ENCODE measurements at places on chromosomes 11 and 22. TPM values are rescaled to one million over a fixed set of nuclear protein-coding genes. Genes with fewer than 3 reads are reported as not detected.

DSCAML1 gene
- 0.11 TPM for total RNA-seq

UNC93B1 gene
- total RNA-seq, result 9.7 TPM

HBB gene
- total RNA-seq, result 123 TPM

SMTNL1 gene
- not detected for total RNA-seq

DNA sequence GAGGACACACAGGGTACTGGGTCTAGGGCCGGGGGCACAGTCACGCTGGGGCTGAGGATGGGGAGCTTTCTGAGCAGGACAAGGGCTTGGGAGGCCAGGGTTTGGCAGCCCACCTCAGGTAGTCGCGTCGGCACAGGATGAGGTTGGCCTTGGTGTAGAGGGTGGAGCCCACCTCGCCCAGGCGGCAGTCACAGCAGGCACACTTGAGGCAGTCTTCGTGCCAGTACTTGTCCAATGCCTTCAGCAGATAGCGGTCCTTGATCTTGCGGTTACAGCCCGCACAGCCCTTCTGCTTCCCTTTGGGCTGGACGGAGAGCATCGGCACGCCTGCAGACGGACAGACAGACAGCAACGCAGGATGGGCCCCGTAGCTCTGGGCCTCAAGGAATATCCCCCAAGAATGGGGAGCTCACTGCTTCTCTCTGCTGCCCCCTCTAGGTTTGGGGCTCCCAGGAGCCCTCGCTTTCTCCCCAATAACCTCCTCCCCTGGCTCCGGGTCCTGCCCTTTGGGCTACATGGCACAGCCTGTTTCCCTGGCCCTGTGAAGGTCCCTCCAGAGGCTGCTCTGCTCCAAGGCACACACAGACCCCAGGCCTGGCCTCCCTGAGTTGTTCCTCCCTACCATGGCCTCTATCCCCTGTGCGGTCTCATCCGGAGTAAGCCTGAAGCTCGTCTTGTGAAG lies 33.4 kb downstream of the LMO1 start:
- H3K27ac ChIP-seq, result no peak overlapping the region
- H3K36me3 ChIP-seq, result no peaks in the 10 kb centered on the region
- DNase-seq, result no peak
- no peaks in the 10 kb centered on the region for H3K27me3 ChIP-seq

- no peak for DNase-seq
- H3K4me3 ChIP-seq, result no peak overlapping the region
- no peaks in the 10 kb centered on the region for H3K4me1 ChIP-seq
- H3K27me3 ChIP-seq, result no peaks in the 10 kb centered on the region
- no peaks in the 10 kb centered on the region for H3K36me3 ChIP-seq
These were observed 10.4 kb downstream of the ATXN10 start for GRCh38 chr22:45682064-45682463.

- DNase-seq, result peak; percentile 45
- H3K27me3 ChIP-seq, result no peaks in the 10 kb centered on the region
These were observed 4.3 kb downstream of the SIAE start for GRCh38 chr11:124669193-124669592.

DNA sequence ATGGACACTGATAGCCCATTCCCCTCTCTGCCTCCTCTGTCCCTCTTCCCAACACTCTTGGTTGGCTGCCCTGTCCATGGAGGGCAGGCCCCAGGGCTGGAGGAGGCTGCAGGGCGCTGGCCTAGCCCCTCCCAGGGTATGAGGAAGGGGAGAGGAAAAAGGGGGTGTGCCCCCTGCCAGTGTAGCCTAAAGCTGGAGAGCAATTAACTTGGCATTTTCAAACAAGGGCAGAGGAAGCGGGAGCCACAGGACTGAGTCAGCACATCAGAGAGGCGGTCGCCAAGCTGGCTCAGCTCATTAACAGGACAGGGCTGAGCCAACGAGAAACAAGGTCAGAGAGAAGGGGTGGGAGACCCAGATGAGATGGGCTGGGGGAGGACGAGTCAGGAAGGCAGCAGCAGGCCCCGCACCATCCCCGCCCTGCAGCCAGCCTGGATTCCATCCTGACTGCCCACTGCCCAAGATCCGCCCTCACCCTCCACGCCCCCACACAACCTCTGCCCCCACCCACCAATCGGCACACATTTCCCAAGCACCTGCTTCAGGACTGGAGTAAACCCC lies 76.3 kb downstream of the BUD13 start:
- H3K27me3 ChIP-seq, result no peaks in the 10 kb centered on the region
- no peaks in the 10 kb centered on the region for H3K36me3 ChIP-seq
- no peak overlapping the region for H3K4me3 ChIP-seq
- no peak for DNase-seq

- H3K4me1 ChIP-seq, result no peaks in the 10 kb centered on the region
- H3K36me3 ChIP-seq, result no peaks in the 10 kb centered on the region
- H3K27me3 ChIP-seq, result no peaks in the 10 kb centered on the region
- H3K4me3 ChIP-seq, result no peak overlapping the region
These were observed 83.6 kb upstream of the BARX2 start for GRCh38 chr11:129292092-129292491.

DNA sequence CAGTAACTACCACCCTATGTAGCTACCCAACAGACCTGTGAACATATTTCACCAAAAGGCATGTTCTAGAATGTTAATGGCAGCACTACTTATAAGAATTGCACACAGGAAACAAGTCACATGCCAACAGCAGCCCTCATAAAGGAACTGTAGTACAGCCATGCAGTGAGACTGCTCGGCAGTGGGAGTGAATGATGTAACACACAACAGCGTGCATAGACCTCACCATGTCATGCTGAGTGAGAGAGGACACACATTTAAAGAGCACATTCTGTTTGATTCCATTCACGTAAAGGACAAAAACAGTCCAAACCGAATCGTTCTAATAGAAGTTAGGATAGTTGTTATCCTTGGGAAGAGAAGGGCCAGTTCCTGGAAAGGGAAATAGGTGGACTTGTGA lies 27.2 kb upstream of the KIRREL3 start:
- H3K36me3 ChIP-seq, result no peaks in the 10 kb centered on the region
- no peaks in the 10 kb centered on the region for H3K4me1 ChIP-seq
- DNase-seq, result no peak
- H3K4me3 ChIP-seq, result no peak overlapping the region

- no peaks in the 10 kb centered on the region for H3K4me1 ChIP-seq
- no peak overlapping the region for H3K4me3 ChIP-seq
- DNase-seq, result no peak
- no peaks in the 10 kb centered on the region for H3K36me3 ChIP-seq
These were observed 192.8 kb upstream of the B3GAT1 start for GRCh38 chr11:134604886-134605285.

DNA sequence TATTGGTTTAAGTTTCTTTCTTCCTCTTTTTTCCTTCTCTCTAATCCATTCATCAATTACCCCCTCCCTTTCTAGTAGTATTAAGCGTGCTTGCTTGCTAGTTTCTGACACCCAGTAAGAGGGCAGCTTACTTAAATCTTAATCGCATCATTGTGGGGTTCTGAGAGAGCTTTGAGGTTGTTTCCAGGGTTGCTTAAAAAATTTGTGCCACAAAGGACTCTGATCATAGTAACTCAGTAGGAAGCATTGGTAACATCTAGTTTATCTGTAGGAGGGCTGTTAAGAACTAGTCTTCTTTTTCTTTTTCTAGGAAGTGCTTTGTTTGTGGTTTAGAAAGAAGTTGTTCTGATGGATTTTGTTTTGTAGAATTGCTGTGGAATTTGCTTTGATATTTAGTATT lies 45.3 kb downstream of the TMEM135 start:
- no peak for DNase-seq
- H3K4me3 ChIP-seq, result no peak overlapping the region
- no peaks in the 10 kb centered on the region for H3K4me1 ChIP-seq
- H3K27me3 ChIP-seq, result no peaks in the 10 kb centered on the region

DNA sequence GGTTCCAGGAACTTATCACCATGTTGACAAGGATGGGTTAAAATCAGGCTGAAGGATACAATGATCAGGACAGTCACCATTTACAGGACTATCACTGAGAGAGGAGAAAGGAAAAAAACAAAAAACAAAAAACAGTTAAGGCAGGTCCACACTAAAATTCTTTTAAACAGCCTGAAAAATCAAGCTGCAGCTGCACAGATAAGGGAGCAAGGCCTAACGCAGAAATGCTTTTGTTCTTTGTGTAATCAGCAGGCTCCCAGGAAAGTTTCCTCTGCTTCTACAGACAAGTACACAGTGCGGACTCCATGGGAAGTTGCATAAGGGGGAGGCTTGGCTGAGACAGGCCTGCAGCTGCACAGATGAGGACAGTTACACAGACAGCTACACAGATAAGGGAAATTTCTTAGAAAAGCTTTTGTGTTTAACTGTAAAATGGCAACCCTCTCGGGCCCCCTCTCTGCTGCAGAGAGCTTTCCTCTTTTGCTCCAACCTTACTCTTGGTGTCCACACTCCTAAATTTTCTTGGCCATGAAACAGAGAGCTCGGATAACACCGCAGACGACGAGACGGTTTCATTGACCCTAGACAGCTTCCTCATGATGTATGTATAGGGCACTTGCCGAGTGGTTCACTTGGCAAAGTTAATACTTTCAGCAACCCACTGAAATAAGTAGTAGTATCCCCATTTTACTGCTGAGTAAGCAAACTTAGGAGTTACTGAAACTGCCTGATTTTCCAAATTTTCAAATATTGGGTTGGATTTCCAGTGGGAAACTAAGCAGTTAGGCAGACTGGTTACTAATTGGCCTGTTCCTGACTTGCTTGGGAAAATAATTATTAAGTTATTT lies 45.5 kb downstream of the PIWIL3 start:
- peak; percentile 66 for DNase-seq
- no peak overlapping the region for H3K4me3 ChIP-seq
- H3K27me3 ChIP-seq, result no peaks in the 10 kb centered on the region
- no peaks in the 10 kb centered on the region for H3K36me3 ChIP-seq
- peaks cover 31% of the 10 kb centered on the region for H3K4me1 ChIP-seq

GRCh38 chr22:47166033-47166404 lies 403.6 kb downstream of the TBC1D22A start:
- DNase-seq, result no peak
- no peak overlapping the region for H3K27ac ChIP-seq
- H3K4me1 ChIP-seq, result no peaks in the 10 kb centered on the region
- H3K27me3 ChIP-seq, result no peaks in the 10 kb centered on the region
- H3K4me3 ChIP-seq, result no peak overlapping the region

DNA sequence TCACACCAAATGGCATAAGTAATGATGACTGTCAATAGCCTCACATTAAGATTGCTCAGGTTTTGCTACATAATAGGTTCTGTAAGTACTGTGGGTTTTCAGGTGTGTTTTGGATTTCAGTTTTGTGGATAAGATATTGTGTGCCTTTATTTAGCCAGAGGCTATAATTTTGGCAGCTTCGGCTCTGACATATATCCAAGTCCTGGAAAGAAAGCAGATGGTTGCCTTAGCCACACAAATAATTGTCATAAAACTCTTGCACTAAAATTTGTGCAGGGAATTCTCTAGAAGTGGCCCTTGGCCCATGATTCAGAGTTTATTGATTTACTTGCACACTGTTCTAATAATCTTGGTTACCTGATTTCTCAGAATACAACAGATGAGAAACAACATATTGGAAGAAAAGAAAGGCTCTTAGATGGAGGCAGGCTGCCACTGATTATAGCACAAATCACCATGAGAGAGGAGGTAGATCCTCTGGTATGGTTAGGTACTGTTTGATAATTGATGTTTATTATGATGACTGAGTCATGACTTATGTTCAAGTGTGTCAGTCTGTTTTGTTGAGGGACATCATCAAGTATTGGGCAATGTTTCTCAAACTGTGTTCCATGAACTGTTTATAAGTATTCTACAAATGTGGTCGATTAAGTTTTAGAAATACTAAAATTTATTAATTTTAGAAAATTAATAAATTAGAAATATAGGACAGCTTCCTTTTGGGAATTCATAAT lies 9.6 kb downstream of the REXO2 start:
- no peak for DNase-seq
- peaks cover 41% of the 10 kb centered on the region for H3K4me1 ChIP-seq
- peak overlapping the region; percentile 21 for H3K27ac ChIP-seq
- H3K4me3 ChIP-seq, result no peak overlapping the region
- H3K36me3 ChIP-seq, result peaks cover 80% of the 10 kb centered on the region

DNA sequence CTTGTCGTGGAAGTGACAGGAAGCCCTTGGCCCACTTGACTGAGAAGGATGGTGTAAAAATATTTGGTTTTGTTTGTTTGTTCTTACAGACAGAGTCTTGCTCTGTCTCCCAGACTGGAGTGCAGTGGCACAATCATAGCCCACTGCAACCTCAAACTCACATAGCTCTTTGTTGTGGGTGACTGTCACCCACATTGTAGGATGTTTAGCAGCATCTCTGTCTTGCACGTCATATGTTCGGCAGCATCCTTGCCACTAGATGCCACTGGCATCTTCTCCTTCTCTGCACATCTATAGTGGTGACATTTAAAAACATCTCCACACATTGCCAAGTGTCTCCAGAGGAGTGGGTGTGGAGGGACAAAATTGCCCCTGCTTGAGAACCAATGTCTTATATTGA lies 56.8 kb downstream of the PRR5L start:
- no peaks in the 10 kb centered on the region for H3K27me3 ChIP-seq
- no peak for DNase-seq
- no peaks in the 10 kb centered on the region for H3K36me3 ChIP-seq
- H3K4me1 ChIP-seq, result no peaks in the 10 kb centered on the region
- H3K4me3 ChIP-seq, result no peak overlapping the region

DNA sequence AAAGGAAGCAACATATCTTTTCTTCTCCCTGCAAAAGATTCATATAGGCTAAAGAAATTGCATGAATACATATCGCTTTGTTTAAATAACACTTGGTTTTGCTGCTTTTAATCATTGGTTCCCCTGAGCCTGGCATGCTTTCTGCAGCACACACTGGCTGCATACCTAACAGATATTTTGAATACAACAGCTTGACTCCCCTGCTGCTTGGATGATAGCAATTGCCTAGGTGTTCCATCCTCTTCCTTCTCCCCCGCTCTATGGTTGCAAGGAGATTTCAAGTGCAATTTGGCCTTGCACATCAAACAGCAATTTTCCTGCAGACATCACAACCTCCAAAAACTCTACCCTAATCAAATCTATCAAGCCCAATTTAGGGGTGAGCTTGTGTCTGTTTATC lies 430.0 kb downstream of the NTM start:
- no peak for DNase-seq
- no peaks in the 10 kb centered on the region for H3K4me1 ChIP-seq
- H3K27ac ChIP-seq, result no peak overlapping the region
- peaks cover 21% of the 10 kb centered on the region for H3K27me3 ChIP-seq

GRCh38 chr22:29353286-29353685 lies 35.1 kb downstream of the AP1B1 start:
- H3K36me3 ChIP-seq, result peaks cover 97% of the 10 kb centered on the region
- no peak overlapping the region for H3K4me3 ChIP-seq
- no peaks in the 10 kb centered on the region for H3K27me3 ChIP-seq
- no peaks in the 10 kb centered on the region for H3K4me1 ChIP-seq
- H3K27ac ChIP-seq, result no peak overlapping the region

GRCh38 chr11:1548221-1549070 lies 23.6 kb downstream of the DUSP8 start:
- H3K4me1 ChIP-seq, result peaks cover 19% of the 10 kb centered on the region
- no peaks in the 10 kb centered on the region for H3K36me3 ChIP-seq
- H3K4me3 ChIP-seq, result peak overlapping the region; percentile 55
- peaks cover 33% of the 10 kb centered on the region for H3K27me3 ChIP-seq

Measured in heart left ventricle (tissue), 16 donors.